ENCODE measurements at places on chromosomes 7 and 10.

DNA sequence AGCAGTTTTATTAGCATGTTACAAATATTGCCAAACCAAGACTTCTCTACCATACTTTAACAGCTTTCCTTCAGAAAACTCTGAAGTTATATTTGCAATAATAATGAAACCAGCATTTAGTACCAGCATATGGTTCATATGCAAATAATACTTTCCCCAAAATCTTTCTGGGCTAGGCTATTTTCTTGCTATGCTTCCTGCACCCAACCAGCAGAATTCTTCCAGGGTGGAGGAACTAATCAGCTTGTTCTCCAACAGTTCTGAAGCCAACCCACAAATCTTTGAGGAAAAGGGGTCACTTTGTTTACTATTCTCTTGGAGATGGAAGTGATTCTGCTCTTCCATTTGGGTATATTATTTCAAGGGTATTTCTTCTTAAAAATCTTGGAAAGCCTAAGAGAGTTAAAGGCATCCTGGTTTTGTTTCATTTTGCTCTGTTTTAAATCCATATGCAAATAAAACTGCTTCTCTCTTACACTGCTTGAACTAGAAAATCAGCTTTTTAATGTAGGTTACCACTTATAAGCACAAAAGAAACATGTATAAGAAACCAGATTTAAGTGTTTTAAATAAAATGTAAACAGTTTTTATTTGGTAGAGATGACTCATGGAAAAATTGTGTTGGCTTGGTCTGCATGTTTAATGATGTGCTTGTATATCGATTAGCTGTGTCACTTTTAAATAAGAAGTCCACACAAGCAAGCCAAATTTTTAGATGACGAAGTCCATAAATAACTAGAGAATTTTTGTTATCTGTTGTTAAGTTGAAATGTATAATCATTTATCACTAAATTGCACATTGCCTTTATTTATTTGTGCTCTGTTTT is 103.7 kb downstream of the HECTD2 start:
- no peak for DNase-seq

DNA sequence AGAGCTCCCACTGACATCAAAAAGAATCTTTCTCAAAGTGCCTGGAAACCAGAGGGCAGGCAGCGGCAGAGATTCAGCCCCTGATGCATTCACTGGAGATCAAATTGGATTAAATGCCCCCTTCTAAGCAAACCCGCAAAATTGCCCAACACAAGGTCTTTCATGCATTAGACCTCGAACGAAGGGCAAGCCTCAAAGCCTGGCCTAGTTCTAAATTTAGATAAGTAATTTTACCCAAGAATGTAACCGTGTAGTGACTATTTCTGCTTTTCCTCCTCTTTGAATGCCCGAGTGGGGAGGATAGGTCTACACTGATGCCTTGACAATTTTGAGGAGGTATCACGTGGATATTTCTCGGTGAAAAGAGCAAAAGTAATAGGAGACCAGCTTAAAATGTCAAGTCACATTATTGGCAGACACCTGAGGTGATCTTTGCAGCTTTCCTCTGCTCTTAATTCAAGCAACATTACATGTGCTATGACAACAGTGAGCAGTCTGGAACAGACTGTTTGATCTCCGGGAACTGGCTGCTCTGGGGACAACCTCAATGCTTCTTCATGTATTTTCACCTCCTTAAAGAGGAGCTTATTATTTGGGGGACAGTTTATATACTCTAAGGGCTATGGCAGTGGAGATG is 1263.5 kb upstream of the AUTS2 start:
- DNase-seq, result no peak

GRCh38 chr7:153383781-153384180 is 624.2 kb downstream of the ACTR3B start:
- no peak for DNase-seq

GRCh38 chr7:502296-502695 is 17.4 kb downstream of the PDGFA start:
- no peak for DNase-seq

DNA sequence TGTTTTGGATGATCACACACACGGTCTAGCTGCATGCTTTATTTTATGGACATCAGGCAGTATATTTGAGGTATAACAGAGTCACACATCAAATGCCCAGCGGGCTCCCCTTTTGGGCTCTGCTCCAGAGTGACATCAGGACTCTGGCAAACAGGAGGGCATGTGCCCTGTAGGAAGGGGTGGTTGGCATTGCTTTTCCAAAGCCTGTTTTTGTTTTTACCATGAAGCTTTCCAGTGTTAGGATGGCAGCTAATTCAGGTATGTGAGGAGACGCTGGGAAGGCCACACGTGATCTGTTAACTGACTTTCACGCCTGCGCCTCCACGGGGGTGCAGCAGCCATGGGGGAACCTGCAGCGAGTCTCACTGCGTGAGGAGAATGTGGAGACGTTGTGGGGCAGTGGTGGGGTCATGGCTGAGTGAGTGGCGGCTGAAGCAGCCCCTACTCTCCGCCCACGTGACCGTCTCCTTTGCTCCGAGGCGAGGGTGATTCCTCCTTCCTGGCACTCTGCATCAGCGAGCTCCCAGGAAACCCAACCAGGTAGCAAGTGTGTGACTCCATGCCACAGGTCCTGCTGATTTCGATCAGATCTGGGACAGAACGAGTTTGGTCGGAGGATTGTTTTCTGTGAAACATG is 117.7 kb downstream of the ANKRD61 start:
- DNase-seq, result no peak

- no peak for DNase-seq
These were observed 9.7 kb upstream of the GARS1 start for GRCh38 chr7:30584965-30585364.

DNA sequence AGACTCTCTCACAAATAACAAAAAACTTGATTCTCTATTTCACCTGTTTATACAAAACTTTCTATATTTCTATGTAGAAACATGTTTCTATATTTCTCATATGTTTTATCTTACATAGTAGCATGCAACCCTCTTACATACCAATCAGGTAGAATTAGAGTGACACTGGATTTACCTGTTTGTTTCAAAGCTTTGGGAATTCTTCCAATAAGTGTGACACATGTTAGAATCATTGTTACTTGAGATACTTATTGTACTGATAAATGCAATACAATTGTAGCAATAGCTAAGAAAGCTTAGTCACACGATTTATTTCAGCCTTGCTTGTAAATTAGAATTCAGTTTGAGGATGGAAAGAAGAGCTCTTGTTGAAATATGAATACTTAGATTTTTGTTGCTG is 4.9 kb downstream of the HYAL4 start:
- no peak for DNase-seq

GRCh38 chr10:47303866-47304265 is 3.9 kb downstream of the GDF10 start:
- DNase-seq, result no peak

DNA sequence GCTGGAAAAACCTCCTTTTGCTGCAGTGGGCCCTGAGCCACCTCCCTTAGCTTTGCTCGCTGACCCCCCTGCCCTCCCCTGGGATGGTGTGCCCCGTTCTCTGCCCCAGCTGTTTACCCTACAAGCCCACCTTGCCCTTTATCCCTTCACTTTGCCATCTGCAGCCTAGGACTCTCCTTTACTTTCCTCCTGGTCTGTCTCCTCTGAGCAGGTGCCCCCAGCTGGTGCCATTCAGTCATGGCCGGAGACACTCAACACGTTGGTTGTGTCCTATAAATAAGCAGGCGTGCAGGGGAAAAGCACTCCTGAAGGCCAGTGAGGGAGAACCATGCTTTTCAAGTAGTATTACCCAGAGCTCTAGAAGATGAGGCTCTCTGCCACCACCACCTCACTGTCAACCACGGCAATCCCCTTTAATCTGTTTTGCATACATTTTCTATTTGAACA is 6.1 kb downstream of the RASSF4 start:
- no peak for DNase-seq

DNA sequence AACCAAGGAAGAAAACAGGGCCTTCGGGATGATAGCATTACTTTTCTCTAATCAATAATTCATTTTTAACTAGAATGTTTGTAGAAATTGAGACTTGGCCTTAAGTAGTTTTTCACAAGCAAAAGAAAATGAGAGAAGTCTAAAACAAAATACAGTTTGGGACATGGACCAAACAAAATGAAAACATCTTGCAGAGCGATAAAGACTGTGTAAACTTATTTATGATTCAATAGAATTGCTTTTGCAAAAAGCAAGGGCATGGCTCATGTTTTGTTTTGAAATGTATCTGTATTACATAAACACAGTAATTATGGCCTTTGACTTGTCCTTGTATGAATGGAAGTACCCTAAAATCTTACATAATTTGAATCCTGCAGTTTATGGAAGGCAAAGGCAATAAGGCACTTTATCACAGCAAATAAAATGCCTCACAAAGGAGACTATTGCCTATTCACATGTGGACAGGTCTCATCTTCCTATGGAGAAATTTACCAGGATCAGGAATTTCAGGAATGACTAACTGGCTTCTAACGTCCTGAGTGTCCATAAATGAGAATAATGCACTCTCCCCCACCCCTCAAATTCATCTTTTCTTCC is 295.2 kb downstream of the PTEN start:
- DNase-seq, result no peak

- no peak for DNase-seq
These were observed 900 bp downstream of the MKLN1 start for GRCh38 chr7:131328377-131329175.

DNA sequence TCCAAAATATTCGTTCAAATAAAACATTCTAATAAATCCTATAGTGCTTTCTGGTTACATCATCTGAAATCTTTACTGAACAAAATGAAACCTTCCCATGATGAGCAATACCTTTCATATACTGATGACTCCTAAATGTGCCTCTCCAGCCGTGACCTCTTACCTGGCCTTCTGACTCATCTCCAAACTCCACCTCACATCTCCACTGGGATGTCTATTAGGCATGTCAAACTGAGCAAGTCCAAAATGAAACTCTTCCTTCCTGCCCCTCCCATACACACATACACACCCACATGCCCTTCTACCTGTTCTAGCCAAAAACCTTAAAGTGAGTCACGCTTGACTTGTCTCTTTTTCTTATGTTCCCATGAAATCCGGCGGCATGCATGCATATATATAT is 22.9 kb downstream of the GSAP start:
- no peak for DNase-seq

- no peak for DNase-seq
These were observed 103.2 kb upstream of the TMEM106B start for GRCh38 chr7:12107841-12108254.

DNA sequence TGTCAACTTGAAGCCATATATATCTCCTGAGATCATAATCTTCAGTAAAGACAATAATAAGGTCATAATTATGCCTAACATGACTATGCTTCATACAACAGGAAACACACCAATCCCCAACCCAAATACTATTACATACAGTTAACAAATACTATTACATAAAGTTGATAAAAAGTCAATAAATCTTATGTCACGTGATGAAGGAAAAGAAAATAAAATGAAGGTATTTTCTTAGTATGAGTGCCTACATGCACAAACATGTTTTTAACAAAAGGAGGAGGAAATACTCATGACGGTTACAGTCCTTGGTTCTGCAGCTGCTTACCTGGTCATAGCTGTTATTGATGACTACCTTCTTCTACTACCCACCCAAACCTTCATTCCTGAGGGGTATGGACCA is 810.7 kb downstream of the PHTF2 start:
- DNase-seq, result no peak

All from NCI-H2029 (cell line).